ENCODE measurements at places on chromosomes 16 and 17.

GRCh38 chr17:8838551-8839095 lies 28.9 kb downstream of the PIK3R6 start:
- DNase-seq, result no peak

DNA sequence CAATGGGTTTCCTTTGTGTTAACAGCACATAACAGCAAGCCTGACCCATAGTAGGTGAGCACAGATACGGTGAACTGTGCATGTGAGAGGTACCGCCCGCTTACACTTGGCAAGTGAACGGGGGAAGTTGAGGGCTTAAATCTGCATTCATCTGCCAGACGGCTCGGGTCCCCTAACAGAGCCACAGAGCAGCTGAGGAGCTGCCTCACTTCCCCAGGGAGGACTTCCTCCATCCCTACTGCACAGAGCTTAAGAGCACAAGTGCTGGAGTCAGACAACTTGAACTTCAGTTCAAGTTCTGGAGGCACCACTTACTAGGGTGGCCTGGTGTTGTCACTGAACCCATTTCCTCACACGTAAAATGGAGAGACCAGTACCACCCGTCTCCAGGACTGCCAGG lies 13.4 kb downstream of the RAB5C start:
- DNase-seq, result no peak

DNA sequence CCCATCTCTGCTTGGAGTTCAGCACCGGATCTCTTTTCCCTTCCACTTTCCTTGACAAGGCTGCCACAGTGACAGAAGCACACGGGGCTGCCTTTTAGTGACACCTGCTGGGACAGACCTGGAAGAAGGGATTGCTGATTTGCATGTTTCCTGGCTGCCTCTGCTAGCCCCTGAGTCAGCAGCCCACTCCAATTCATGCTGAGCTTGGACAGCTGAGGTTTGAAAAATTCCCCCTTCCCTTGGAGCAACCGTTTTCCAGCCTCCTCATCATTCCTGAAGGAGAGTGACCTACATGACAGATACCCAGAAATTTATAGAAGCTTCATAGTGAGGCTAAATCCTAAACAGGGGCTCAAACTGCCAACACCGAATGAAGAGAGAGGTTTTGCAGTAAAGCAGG lies 18.8 kb upstream of the RBL2 start:
- no peak for DNase-seq

DNA sequence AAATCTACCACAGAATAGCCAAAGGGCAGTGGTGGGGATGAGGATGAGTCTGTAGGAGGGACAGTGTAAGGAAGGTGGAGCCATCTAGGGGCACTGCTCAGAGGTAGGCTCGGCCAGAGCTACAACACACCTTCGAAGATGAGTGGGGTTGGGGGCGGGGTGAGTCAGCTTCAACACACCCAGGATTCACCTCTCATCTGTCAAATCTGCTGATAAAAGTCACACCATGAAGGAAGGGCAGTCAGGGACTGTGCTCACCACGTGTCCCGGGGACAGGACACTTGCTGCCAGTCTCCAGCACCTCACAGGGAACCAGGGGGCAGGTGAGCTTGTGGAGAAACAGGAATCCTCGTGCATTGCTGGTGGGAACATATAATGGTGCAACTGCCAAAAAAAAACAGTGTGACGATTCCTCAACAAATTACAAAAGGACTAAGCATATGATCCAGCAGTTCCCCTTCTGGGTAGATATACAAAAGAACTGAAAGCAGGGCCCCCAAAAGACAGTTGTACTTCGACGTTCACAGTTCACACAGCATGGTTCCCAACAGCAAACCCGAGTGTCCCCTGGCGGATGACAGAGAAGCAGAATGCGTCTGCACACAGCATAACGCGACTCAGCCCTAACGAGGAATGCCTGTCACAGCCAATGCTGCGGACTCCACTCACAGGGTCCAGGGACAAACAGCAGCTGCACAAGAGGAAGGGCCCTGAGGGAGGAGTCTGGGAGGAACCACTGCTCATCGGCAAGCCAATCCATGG lies 133.1 kb downstream of the ANKRD11 start:
- DNase-seq, result no peak

DNA sequence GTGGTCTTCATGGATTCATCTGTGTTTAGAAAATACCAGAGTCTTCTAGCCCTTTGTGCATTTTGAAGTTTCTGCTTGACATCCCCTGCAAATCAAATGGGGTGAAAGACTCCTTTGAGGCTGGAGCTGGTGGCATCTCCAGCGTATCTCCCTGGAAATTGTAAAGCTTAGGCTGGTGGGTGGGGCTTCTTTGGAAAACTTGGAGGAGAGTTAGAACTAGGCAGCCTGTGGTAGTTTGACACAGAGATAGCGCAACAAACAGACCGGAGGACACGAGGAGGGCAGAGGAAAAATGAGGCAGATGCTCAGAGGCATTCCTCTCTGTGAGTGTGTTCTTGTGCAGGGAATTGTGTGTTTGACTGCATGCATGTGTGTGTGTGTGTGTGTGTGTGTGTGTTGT lies 116.3 kb downstream of the IRX5 start:
- no peak for DNase-seq

DNA sequence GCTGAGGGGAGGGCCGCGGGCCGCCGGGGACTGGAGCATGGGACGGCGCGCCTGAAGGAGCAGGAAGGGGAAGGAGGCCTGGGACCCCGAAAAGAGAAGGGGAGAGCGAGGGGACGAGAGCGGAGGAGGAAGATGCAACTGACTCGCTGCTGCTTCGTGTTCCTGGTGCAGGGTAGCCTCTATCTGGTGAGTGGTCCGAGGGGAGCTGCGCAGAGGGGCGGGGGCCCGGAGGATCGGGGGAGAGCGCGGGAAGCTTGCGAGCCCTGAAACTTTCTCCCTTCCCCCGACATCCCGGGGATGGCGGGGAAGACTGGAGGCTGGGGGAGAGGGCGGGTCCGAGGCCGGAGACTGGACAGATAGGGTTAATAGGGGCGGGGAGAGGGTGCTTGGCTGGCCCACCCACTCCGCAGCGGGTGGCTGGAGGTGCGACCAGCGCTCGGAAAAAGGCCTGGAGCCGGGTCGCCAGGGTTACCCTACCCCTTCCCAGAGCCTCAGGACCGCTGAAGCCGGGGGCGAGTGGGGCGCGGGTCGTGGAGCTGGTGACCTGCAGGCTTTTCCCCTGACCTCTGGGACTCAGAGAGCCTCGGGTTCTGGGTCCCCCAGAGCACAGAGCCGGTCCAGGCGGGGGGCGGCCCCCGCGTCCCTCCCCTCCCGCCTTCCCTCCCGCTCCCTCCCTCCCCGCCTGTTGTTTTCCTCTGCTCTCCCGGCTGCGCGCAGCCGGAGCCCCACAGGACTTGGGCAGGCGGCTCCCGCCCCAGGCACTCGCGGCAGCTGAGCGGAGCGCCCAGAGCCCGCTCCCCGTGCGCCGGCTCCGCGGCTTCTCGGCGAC lies 631 bp downstream of the NXPH3 start:
- no peak for DNase-seq

- no peak for DNase-seq
Measured at GRCh38 chr17:49976163-49976827, 7.3 kb downstream of the DLX4 start.

DNA sequence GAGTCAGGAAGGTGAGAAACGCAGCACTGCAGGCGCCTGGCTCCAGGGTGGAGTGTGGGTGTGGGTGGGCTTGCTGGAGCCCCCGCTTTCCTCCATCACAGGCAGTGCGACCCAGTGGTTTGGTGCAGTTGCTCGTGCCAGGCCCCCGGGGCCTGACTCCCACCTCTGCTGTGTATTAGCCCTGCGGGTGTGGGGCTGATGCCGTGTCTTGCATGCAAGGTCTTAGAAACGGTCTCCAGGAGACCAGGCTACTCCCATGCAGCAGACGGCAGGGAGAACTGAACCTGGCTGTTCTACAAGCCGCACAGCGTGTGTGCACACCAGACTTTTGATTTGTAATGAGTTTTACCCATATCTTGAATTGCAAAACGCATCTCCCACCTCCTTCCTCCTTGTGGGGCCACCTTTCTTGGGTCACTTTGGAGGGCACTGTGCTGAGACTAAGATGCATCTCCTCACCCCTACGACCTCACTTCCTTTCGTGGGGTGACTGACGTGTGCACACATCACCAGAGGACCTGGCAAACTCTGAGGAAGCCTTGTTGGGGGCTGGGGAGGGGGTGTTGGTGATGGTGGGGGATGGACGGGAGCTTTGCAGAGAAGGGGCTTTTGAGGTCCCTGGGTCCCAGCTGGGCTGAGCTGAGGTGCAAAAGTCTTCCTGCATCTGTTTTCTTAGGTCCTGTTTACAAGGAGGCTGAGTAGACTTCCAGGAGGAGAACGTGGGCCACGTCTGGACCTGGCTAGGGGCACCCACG lies 101.8 kb upstream of the TNRC6C start:
- no peak for DNase-seq

- no peak for DNase-seq
Measured at GRCh38 chr17:38562903-38563302, 42.8 kb downstream of the SRCIN1 start.

DNA sequence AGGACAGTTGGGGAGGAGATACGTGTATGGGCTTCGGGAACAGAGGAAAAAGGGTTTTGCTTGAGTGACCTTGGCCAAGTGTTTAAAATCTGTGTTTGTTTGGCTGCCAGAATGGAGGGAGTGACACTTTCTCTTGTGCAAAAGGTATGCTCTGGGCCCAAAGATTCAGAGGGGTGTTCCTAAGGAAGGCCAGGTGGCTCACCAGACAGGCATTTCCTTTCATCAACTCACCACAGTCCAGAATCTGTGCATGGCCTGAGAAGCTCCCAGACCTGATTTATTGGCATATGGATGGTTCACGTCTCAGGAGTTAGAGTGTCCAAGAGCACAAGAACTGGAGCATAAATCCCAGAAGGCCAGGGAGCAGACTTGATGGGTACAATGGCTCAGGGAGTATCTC lies 53.4 kb upstream of the NLK start:
- DNase-seq, result no peak

GRCh38 chr16:83929811-83930555 lies 23.1 kb upstream of the OSGIN1 start:
- DNase-seq, result no peak

GRCh38 chr16:11768849-11769248 lies 26.2 kb upstream of the TXNDC11 start:
- DNase-seq, result no peak

- DNase-seq, result no peak
Measured at GRCh38 chr17:62751060-62751691, 56.9 kb downstream of the MARCHF10 start.

GRCh38 chr16:81443688-81444447 lies 740 bp upstream of the CMIP start:
- DNase-seq, result no peak

GRCh38 chr17:76083536-76084182 lies 4.7 kb downstream of the ZACN start:
- DNase-seq, result no peak

GRCh38 chr17:13076905-13077304 lies 59.1 kb upstream of the ELAC2 start:
- no peak for DNase-seq

GRCh38 chr17:64024215-64024654 lies 3.8 kb upstream of the ICAM2 start:
- DNase-seq, result no peak

DNA sequence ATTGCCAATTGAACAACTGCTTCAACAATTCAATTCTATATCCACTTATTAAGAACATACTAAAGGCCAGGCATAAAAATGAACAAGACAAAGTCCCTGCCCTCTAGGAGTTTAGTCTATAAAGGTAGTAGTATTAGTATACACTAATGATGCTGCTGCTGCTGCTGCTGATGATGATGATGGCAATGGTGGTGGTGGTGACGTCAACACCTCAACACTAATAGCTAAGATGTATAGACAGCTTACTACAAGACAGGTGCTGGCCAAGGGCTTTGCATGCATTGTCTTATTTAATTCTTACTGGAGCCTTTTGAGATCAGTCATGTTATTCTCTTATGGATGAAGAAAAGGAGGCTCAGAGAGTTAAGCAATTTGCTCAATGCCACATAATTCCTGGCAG lies 164.4 kb upstream of the ASIC2 start:
- DNase-seq, result no peak

DNA sequence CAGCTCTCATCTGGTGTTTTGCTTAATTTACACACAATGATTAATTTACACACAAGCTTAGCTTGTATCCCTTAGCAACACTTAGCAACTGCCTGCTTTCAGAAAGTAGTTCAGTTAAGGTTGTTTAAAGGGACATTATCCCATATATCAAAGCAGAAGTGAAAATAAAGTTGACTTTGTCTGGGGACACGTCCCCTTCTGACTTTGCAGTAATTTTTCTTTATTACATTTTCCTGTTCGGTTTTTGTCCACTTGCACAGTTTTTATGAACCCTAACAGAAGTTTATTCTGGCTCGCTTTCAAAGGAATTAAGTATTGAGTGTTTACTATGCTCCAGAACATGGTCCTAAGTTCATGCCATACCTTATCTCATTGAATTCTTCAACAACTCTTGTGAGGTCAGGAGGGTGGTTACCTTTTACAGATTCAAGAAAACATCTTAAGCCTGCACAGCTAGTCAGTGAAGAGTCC lies 41.5 kb downstream of the ARHGAP44 start:
- no peak for DNase-seq

DNA sequence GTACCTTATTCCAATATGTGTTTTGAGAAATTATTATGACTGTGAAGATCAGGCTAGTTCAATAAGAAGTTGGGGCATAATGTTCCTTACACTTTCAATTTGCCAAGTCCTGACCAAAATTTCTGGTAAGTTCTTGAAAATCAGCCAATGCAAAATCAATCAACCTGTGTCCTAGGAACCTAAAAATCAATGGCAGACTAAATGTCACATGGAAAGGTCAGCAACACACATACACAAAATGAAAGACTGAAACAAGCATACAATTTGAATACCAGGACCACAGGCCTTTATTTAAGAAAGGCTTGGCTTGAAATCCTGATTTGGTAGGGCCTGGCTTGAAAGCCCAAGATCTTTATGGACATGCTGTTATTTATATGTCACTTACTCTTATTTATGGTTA lies 155.5 kb upstream of the ZKSCAN2 start:
- DNase-seq, result no peak

- DNase-seq, result no peak
Measured at GRCh38 chr17:63452962-63453551, 7.0 kb upstream of the CYB561 start.

DNA sequence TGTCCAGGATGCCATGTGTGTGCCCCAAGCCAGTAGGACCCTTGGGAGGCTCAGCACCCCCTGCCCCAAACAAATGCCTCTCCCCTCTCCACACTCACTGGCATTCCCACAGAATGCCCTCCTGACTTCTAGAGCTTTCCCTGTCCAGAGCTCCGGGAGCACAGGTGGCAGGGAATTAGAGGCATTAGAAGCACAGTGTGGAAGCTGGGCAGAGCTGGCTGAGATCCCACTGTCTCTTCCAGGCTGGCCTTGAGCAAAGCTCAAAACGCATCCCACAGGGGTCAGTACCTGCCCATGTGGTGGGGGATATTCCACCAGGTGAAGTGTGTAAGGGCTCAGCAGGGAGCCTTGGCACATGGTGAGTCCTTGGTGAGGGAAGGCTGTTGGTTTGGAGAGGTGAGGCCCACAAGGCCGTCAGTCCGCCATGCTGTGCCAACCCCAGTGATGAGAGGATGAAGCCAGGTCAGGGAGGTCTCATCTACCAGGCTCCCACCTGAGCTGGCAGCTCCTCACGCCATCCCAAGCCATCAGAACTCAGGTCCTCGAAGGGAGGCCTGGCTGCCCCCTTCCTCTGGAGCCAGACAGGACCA lies 18.1 kb downstream of the ENDOV start:
- DNase-seq, result no peak

Data from AG04449 (cell line).